ENCODE measurements at places on chromosomes 2 and 18. TPM values are rescaled to one million over a fixed set of nuclear protein-coding genes. Genes with fewer than 3 reads are reported as not detected.

The DCDC2C gene
- not detected for total RNA-seq

- DNase-seq = no peak
Observed at GRCh38 chr18:39871961-39872360, 2083.1 kb upstream of the PIK3C3 start.

GRCh38 chr18:6088432-6088831 is 193.1 kb upstream of the TMEM200C start:
- no peak for DNase-seq

GRCh38 chr2:230933521-230934180 is 8.6 kb upstream of the GPR55 start:
- DNase-seq = peak; percentile 42

DNA sequence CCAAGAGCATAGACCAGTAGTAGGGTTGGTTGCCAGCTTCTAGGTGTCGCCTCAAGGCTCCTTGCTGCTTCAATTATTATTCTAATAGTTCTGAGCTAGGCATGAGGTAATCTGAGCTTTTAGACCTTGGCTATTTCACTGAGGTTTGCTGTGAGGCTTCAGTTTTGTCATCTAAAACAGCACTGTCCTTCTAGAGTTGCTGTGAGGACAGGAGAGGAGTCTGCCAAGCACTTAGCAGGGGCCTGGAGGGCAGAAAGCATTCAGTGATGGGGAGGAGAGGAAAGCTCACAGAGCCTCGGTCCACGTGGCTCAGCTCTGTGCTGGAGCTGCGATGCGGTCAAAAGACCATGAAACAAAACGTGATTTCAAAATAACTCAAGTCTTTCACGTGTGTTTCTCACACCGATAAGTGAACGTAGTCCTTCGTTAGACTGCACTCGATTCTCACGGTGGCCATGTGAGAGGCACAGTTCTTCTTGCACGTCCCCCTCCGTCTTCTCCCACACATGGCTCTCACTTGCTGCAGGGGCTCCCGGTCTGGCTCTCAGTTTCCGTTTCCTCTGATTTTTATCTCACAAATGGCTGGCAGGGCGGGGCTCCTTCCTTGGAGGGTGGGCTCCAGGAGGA is 113.7 kb downstream of the B3GNT2 start:
- no peak for DNase-seq

DNA sequence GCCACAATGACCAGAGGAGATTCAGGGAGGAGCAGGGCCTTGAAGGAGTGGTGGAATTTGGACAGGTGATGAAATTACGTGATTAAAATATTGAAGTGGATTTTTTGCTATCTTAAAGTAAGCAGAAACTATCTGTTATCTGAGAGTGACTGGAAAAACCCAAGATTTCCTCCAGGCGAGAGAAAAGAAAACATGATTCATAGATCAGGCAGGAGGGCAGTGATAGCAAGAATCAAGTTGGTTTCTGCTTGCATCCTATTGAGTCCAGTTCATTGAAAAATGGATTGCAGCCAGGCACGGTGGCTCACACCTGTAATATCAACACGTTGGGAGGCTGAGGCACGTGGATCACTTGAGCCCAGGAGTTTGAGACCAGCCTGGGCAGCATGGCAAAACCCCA is 127.8 kb downstream of the NXPH2 start:
- DNase-seq = no peak

DNA sequence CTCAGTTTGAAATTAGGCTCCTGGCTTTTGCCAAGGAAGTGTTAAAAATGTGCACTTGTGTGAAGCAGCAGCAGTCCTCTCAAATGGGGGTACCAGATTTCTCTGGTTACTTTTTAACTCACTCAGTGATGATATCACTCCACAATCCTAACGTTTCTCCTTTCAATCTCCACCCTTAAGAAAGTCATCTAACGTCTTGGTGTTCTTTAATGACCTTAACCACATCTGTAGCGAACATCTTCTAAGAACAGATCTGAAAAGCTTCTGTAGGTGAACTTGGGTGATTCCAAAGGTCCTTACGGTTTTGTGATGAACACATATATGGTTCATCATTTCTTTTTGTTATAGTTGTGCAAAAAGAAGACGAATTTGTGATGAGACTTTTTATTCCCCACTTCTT is 73.2 kb downstream of the DOCK10 start:
- no peak for DNase-seq

- DNase-seq = peak; percentile 82
Observed at GRCh38 chr18:34977838-34978532, 63.2 kb upstream of the MAPRE2 start.

DNA sequence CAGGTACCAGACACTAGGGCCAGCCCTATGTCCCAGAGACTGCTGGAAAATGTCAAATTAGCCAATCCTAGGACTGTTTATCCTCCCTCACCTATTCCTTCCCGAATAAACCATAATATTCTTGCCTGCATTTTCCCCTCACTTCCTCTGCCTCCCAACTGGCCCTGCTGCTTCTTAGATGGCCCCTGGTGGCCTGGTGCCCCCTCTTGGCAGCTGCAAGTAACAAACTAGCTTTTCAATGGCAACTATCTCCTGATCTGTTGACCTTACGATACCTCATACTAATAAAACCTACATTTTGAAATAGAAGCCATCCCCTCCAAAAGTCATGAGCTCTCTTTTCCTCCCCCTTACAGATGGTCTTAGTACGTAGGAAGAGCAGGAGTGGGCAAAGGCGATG is 132.0 kb downstream of the ALPK2 start:
- peak; percentile 83 for DNase-seq

The SLC14A1 gene
- not detected for total RNA-seq

The CAPN13 gene
- 28.0 TPM for total RNA-seq

The SEPTIN2 gene
- total RNA-seq = 383 TPM

The PID1 gene
- 0.55 TPM for total RNA-seq

GRCh38 chr18:62206593-62206992 is 19.5 kb downstream of the RELCH start:
- DNase-seq = no peak

DNA sequence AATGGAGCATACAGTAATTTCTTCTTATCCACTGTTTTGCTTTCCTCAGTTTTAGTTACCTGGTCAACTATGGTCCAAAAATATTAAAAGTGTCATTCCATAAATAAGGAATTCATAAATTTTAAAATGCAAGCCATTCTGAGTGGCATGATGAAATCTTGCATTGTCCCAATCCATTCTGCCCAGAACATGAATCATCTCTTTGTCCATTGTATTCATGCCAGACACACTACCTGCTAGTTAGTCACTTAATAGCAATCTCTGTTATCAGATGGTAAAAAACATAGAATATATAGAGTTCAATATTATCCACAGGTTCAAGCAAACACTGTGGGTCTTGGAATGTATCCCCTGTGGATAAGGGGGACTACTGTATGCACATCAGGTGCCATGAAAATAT is 872.2 kb upstream of the NXPH2 start:
- no peak for DNase-seq

The METTL5 gene
- total RNA-seq = 71.8 TPM

- DNase-seq = no peak
Observed at GRCh38 chr2:20766798-20767644, 55.9 kb downstream of the LDAH start.

The RND3 gene
- 9.4 TPM for total RNA-seq

DNA sequence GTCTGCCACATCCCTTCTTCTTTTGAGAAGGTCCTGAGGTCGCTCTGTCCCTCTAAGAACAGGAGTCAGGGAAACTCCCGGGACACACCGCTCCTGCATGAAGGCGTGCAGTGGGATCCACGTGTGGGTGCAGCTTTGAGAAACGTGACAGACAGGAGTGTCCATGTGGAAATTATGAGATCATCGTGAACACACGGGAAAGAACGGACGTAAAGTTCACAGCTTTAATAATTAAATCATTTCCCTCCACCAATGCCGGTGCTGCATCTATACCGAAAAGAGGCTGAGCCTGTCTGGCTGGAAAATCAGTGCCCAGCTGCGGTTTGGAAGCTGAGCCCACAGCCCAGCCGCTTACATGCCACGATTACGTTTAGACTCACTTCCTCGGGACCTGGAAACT is 372.4 kb upstream of the SALL3 start:
- peak; percentile 17 for DNase-seq

DNA sequence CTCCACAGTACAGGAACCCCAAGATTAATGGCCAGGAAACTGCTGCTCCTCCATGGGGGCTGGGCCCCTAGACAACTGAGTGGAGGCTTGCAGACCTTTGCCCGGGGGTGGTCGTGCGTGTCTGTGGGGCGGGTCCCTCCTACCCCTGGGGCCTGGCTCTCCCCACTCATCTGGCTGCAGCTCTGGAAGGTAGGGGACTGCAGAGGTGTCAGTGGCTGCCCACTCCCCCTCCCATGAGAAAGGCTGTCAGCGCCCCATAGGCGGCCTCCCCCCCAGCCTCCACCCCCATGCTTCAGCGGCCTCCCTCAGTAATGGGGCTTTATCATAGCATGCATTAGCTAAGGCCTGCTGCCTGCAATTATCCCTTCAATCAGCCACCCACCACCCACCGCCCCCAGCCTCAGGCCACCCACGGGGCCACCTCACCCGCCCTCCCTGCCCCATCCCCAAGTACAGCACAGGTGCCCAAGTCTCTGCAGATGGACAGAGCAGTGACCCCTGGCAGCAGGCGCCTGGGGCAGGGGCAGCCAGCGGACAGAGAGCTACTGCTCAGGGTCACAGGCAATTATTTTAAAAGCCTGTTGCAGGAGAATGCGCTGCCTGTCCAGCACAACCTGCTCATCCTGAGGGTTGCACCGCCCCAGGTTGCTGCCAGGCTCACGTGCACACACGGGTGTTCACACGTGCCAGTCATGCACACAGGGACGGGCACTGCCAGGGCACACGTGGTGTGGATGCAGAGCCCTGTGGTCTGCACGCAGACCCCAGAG is 9.1 kb upstream of the ECEL1 start:
- DNase-seq = no peak

The SRD5A2 gene
- total RNA-seq = not detected

DNA sequence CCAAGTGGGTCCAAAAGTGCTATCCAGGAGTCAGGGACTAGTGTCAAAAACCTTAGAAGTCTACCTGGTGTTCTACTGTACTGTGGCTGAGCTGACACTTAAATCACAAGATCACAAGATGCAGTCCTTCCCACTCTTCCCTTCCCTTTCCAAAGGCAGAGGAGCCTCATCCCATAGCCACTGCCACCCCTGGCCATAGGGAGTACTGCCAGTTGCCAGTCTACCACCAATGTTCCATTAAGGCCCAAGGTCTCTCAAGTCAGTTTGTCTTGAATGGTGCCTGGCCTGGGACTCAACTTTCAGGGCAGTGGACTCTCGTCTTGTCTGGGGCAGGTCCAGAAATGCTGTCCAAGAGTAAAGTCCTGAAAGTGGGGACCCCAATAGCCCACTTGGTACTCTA is 585.6 kb downstream of the NUP35 start:
- peak; percentile 55 for DNase-seq

DNA sequence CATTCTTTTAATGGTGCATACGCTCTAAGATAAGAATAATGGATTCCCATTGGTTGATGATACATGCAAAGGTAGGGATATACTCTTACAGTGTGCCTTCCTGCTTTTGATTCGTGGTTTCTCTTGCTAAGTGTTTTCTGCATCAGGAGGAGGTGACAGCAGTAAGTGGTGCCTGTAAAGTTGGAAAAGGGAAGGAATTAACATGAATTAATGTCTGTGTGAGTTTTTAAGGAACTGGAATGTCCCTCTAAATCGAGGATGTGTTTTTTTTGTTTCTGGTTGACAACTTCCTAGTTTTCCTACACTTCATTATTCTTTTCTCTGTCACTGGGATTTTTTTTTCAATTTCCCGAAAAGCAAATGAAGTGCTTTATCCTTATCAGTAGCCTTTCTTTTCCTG is 54.4 kb downstream of the CRIM1 start:
- DNase-seq = no peak

DNA sequence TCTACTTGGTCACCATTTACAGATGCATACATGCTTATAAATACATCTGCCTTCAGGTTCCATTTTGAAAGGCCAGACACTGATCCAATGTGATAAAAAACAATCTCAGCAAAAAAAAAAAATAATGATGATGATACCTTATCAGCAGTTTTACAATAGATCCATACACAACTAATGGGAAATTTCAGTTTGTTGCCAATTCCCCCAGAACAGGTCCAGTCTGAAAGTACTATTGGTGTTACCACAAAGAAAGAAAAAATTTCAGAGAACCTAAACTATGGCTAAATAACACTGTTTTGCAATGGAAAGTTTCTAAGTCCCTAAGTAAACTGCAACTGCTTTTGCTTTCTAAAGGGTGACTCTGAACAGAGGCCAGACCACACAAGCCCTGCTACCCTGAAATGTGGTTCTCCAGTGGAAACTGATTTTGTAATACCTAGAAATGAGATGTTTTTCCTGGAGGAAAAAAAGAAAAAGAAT is 54.1 kb downstream of the LPIN2 start:
- DNase-seq = no peak

GRCh38 chr2:20992201-20992711 is 51.6 kb downstream of the APOB start:
- peak; percentile 71 for DNase-seq

DNA sequence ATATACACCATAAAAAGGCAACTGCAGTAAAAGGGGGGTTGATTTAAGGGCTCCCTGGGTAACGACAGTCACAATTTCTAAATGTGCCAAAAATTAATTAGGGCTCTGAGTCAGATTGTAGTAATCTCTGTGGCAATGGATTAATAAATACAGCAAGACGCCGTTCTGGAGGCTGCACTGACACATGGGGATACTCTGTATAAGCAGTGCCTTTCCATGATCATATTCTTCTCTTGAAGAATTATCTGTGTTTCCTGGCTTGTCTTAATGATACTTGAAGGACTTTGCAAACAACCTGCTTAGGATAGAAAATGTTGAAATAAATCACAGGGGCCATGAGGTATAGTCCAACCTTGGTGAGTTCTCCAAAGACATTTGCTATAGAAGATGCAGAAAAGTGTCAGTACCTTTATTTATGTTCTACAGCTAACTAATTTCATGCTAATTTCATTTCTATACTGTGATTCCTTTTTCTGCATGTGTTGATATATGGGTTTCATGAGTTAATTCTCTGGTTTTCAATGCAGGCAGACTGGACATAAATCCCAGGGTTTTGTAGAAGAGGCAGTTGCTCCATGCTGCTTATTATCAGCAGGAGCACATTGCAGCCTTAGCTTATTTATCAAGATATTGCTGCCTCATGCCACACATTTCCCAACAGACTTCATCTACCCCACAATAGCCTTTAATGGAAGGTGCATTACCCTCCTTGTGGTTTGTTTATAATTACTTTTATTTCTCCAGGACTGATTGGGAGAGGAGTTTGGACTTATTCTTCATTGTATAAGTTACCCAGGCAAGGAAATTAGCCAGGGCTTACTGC is 54.8 kb downstream of the HNMT start:
- no peak for DNase-seq

GRCh38 chr18:50398947-50399346 is 24.1 kb downstream of the SKA1 start:
- peak; percentile 69 for DNase-seq

GRCh38 chr2:138469411-138469810 is 32.2 kb upstream of the SPOPL start:
- DNase-seq = no peak

- peak; percentile 54 for DNase-seq
Observed at GRCh38 chr2:234329202-234329960, 167.5 kb downstream of the ARL4C start.

GRCh38 chr2:226660124-226660523 is 139.5 kb downstream of the IRS1 start:
- no peak for DNase-seq

All from endodermal cell (in vitro differentiated cells).